ENCODE measurements at places on chromosomes 2 and 18.

DNA sequence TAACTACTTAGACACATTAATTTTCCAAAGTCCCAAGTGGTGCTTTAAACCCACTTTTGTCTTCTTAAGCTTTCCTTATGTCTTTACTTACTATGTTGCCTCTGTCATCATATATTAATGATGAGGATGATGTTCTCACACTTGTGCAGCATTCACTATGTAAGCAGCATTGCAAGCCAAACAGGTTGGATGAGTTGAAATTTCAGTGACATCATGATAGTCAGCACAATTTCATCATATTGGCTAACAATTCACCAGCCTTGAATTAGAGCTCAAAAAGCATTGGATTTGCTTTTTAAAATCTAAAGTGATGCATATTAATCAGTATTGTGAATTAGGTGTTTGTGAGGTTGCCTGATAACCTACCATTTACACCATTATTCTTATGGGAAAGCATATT lies 7.7 kb downstream of the APLF start:
- DNase-seq: no peak

- no peak for DNase-seq
These were observed 3.9 kb upstream of the SOS1 start for GRCh38 chr2:39124746-39125057.

- no peak for DNase-seq
These were observed 277.1 kb downstream of the ALPK2 start for GRCh38 chr18:58351776-58352175.

- DNase-seq: no peak
These were observed 27.2 kb downstream of the FAHD2B start for GRCh38 chr2:97067279-97068004.

DNA sequence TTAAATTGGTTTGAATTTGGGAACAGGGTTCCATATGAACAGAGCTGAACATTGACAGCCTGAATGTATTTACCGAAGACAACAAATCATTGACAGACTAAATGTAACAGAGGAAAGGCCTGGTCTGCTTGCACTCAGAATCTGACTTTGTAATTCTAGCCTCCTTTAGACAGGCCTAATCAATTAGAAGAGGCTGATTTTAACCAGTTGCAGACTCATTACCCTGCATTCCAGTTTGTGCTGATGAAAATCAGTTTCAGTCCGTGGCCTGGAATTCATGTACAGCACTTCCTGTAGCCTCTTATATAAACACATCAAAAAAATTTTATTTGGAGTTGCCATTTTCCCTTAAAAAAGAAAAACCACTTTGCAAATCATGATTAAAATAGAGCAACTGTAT lies 93.1 kb upstream of the ZFP36L2 start:
- DNase-seq: no peak

DNA sequence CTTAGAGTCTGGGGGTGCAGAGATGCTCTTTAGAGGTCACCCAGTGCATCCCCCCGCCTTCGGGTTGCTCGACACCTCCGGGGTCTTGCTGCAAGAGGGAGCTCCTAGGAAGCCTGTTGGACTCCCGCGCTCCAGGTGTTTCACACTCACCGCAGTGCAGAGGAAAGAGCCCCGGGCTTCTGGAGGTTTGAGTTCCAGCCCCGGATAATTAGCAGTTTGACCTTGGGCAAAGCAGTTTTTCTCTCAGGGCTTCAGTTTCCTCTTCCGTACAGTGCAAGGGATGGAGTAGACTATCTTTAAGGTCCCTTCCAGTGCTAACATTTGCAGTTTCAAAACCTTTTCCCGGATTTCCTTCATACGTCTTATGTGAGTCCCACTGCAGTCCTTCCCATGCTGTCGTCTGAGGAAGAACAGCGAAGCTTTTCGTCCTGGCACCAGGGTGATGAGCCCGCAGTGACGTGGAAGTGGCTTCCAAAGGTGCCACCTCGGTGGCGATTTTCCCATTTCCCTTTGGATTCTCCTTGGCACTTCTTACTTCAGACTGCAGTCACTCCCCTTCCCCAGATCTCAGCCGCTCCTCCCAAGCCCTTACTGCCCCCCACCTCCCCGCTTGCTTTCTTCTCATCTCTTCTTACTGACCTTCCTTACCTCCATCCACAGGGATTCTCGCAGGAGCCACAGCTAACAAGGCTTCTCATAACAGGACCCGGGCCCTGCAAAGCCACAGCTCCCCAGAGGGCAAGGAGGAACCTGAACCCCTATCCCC lies 585 bp downstream of the PNKD start:
- peak; percentile 20 for DNase-seq

DNA sequence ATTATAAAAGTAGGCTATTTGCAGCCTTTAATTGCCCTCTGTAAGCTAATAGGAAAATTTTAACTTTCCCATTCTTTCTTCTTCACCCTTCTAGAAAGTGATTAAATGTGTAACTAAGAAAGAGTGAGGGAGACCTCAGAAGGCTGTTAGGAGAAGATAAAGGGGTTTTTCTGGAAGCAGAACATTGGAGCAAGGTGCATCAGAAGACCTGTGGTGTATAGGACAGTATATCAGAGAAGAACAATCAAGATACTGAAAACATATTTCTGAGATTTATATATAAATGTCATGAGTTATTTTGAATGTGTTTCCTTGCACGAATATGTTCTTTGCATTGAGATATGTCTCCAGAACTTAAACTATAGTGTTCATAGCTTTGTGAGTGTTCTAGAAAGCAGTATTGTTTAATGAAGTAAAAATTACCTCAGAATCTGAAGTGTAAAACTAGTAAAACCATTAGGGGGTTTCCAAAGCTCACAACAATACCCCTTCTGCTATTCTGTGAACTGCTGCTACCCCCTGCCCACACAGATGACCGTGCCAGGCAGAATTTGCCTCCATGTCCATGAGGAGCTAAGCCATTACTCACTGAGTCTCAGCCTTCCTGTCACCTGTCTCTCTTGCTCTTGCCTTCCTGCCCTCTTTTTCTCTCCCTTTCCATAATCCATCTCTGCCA lies 537.9 kb downstream of the EPHA4 start:
- DNase-seq: no peak
